ENCODE measurements at places on chromosomes 3 and 15.

DNA sequence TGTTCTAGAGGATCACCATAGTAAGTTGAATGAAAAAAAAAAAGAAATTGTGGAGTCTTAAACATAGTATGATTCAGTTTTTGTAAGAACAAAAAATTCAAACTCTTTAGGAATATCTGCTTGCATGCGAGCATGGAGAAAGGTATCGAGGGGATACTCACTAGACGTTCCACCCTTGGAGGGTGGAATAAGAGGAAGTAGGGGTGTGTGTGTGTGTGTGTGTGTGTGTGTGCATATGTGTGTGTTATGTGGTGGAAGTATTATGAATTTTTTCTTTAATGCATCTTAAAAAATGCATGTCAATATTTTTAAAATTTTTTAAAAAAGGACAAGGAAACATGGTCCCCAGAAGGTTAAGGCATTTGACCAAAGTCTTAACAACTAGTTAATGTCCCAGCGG is 26.5 kb upstream of the SIAH2 start:
- no peak for DNase-seq

DNA sequence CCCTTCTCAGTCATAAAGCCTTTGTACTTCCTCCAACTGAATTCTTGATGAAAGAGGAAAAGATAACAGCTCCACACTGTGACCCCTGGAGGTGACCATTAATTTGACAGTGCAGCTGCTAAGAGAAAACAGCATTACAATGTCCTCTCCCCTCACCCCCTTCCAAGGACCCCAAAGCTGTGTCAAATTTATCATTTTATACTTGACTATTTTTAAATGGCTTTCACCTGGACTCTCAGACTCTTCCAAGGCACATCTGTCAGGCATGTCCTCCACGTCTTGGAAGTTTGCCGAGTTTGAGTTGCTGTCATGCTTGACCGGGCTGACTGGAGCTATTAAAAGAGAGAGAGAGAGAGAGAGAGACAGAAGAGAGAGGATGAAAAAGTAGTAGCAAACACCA is 236.5 kb downstream of the WDR72 start:
- peak; percentile 71 for DNase-seq

DNA sequence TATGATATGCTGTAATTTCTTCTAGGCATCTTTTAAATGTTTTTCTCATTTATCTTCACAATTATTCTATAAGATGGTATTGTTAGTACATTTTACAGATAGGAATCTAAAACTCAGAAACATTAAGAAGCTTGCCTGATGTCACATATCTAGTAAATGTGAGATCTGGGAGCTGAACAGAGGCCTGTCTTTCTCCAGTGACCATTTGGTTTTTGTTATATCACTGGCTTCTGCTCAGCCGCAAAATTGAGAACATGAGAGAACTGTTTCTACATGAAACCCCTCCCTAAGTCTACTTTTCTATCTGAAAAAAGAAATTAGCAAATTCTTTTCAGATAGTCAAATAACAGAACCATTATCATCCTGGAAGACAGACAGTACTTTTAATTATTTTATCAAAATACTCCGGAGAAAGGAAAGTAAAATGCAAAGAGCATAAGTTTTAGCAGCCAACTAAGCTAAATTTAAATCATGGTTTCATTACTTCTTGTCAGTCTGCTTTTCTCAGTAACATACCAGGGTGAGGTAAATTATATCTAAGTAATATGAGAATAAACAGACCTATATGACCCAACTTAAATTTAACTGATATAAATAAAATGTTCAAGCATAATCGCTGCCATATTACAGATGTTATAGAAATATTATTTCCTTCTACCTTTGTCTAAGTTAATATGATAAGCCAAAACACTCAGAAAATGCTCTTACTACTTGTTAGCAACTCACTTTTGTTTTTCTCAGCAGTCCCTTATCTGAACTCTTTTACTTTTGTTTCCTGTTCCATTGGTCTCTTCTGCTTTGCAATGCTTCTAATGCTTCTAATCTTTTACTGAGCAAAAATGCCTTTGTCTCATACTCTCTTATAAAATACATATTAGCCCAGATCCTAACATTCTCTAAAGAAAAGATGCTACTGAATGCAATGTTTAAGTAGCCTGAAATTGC is 68.0 kb upstream of the MBNL1 start:
- DNase-seq = no peak

- DNase-seq = no peak
Measured at GRCh38 chr15:77646104-77646694, 13.5 kb upstream of the LINGO1 start.

DNA sequence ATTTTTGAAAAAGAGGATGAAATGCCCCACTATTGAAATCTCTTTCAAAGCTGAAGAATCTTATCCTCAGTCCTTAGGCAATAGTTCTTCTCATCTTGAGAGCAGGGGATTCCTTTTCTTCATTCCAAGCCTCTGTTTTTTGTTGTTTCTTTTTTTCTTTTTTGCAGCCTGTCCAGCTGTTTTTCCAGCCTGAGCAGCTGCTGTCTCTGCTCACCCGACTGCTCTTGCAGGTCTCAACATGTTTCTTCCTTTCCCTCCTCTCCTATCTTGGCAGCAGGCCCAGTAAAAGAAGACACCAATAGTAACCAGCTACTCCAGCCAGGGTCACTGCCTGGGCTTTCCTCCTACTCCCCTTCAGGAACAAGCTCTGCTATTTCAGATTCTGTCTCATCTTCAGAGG is 23.8 kb downstream of the MEX3B start:
- no peak for DNase-seq

- peak; percentile 21 for DNase-seq
Measured at GRCh38 chr3:38843898-38844297, 27.9 kb upstream of the SCN10A start.

DNA sequence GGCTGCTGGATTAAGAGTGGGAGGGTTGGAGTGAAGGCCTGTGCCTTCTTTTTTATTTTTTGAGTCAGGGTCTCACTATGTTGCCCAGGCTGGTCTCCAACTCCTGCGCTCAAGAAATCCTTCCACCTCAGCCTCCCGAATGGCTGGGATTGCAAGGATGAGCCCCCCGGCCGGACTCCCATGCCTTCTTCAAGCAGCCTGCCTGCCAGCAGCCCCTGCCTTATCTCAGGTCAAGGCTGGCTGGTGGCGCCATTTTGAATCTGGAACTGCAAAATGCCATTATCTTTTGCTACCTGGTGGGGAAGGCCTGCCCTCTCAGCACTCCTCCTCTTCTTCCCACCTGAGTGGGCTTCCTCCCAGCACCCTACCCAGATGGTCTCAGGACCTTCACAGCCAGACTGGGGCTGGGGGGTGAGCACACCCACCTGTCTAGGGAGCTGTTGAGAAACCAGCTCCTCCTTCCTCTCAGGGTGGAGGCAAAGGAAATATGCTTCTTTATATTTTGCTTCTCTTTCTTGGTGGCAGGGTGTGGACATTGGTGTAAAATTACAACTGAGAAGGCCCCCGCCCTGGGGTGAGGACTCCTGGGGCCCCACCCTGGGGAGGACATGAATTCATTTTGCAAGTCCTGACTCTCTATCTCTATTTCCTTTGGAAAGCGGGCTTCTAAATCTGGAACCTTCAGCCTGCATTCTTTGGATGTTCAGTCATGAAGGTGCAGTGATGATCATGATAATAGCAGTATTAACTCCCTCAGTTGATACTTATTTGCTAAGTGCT is 7.7 kb upstream of the FLNB start:
- no peak for DNase-seq

DNA sequence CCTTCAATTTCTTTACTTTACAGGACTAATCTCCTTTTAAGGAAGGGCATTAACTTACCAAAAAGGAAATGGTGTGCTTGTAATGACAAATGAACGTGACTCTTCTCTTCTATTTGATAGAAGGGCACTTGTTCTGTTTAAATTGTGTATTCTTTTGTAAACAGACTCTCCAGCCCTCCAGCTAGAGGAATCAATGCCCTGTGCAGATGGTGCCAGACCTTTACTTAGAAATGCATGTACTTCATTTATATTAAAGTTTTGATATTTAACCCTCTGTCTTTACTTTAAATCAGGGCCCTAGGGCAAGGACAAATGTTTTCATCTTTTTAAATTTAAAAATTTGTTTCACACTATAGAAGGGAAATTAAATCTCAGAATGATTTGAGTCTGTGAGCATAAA is 355.1 kb downstream of the GBE1 start:
- DNase-seq = no peak

DNA sequence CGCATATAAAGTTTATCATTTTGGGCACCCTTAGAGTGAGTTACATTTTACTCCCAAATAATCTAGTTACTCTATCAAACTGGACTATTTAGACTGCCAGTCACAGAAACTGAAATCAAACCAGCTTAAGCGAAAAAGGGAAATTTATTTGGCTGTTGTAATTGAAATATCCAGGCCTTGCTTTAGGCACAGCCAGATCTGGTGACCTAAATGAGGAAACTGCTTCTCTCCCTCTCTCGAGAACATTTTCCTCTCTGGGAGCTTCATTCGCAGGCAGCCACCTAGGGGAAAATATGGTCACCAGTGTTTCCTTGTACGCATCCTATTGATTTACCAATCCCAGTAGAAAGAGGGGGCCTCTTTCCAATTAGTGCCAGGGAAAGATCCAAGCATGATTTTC is 175.3 kb upstream of the MITF start:
- no peak for DNase-seq

GRCh38 chr3:181941250-181941649 is 229.5 kb downstream of the SOX2 start:
- no peak for DNase-seq

DNA sequence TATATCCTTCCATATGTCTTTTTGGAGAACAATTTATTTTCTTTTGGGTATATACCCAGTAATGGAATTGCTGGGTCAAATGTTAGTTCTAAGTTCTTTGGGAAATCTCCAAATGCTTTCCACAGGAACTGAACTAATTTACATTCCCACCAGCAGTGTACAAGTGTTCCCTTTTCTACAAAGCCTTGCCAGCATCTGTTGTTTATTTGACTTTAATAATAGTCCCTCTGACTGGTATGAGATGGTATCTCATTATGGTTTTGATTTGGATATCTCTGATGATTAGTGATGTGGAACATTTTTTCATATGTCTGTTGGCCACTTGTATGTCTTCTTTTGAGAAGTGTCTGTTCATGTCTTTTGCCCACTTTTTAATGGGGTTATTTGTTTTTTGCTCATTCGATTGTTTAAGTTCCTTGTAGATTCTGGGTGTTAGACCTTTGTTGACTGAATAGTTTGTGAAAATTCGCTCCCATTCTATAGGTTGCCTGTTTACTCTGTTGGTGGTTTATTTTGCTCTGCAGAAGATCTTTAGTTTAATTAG is 48.4 kb downstream of the TMEM45A start:
- no peak for DNase-seq

DNA sequence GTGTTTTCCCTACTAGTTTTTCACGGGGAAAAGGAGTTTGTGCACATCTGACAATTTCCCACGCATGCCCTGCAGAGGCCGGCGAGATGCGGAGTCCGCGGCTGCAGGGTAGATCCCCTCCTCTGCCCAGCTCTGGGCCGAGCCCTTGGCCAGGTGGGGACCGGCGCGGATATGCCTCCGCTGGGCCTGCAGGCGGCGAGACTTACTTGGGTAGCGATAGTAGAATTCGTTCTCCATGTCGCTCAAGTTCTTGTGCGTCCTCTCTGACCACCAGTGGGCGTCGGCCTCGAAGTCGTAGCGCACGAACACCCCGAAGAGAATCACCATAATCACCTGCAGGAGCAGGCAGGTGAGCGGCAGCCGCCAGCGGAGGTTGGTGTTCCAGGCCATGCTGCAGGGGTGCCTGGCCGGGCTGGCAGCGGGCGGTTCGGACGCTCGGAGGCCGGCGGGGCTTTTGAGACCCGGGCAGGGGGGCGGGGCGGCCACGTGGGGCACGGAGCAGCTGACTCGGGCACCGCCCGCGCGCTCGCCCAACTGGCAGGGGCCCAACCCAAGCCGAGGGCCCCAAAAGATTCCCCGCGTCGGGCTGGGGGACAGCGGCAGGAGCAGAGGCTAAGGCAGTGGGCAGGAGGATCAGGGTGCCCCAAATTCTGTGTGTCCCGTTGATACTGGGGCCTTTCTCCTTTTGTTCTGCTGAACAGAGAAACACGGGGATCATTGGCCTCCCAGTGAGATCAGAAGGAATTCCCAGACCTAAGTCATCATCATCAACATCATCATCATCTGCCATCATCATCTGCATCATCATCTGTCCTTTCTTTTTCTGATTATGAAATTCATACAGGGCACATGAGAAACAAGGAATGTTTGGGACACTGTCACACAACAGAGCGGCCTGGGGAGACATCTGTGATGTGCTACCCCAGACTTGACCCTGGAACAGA is at the start of gene RHCG:
TSS of gene RHCG (minus strand) at position 429 of the 944 bp plus-strand sequence. CDS start at position 390, 39 bp downstream.
- peak; percentile 43 for DNase-seq

DNA sequence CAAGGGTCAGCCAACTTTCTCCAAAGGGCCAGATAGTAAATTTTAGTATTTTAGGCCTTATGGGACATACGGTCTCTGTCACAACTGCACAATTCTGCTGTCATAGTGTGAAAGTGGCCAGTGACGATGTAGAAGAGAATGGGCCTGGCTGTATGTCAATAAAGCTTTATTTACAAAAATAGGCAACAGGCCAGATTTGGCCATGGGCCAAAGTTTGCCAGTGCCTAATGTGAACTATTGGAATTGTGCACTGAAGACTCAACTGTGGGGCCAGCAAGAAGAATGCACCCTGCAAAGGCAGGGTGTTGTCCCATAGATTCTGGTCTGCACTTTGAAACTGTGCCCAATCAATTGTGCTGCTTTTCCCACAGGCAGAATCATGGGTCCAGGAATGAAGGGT is 69.4 kb upstream of the PRR23E start:
- DNase-seq = no peak

DNA sequence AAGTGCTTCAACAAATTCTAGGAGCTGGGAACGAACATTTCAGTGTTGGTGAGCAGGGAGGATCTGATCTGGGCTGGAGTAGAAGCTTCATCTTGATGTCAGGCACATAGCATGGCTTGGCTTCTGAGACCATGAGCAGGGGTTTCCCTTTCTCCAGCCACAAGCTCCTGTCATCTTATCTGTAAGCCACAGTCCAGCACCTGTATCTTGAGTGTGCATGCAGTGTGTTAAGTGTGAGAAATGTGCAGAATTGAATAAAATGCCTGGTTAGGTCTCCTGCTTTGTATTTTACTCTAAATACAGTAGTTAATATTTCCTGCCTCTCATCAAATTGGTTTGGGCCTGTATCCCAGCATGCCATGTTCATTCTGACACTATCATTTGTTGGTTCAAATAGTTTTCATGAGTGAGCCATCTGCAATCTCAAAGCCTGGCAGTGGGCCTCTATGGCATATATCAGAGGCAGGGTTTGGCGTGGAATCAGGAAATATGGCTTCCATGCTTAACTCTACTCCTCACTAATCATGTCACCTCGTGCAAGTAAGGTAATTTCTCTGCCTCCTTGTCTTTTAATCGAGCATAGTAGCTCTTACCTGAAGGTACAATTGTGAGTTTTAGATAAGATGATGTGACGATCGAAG is 43.3 kb downstream of the TLNRD1 start:
- no peak for DNase-seq

GRCh38 chr3:141929341-141929995 is 53.0 kb downstream of the ATP1B3 start:
- no peak for DNase-seq

DNA sequence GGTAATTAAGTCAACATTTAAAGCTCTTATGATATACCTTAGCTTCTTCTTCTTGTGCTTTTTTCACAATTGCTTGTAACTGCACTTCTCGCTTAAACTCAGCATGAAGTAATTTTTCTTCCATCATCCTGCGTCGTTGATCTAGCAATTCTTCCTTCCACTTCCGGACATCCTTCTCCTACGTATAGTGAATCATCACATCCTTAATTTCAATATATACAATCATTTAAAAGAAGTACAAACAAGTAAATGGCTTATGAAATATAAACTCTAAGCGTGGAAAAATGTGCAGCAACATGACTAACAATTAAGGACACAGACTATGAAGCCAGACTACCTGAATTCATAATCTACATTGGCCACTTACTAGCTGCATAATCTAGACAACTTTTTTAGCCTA is 151.4 kb downstream of the SCAPER start:
- DNase-seq = no peak

Measured in renal pelvis (tissue), 12 donors.